ENCODE measurements at places on chromosomes 1 and 21. TPM values are rescaled to one million over a fixed set of nuclear protein-coding genes. Genes with fewer than 3 reads are reported as not detected.

DNA sequence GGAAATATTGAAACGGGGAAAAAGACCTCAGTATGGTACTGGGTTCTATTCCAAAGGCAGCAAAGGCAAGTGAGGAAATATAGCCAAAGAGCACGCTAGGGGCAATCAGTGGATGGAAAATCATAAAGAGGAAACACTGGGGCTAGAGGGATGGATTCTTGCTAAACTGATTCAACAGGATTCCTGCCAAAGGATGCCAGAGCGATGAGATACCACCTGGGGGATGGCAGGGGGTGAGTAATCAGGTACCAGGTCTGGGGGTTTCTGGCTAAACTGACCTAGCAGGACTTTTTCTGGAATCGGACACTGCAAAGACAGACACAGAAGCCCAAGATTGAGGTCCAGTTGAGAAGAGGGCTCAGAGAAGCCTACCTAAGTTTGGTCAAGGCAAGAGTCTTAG is 6.7 kb downstream of the CHI3L2 start:
- no peak overlapping the region for H3K27ac ChIP-seq
- H3K27me3 ChIP-seq, result no peaks in the 10 kb centered on the region
- H3K4me3 ChIP-seq, result no peak overlapping the region
- no peaks in the 10 kb centered on the region for H3K36me3 ChIP-seq
- no peak for DNase-seq

CFAP45 gene
- total RNA-seq, result 0.63 TPM

DNA sequence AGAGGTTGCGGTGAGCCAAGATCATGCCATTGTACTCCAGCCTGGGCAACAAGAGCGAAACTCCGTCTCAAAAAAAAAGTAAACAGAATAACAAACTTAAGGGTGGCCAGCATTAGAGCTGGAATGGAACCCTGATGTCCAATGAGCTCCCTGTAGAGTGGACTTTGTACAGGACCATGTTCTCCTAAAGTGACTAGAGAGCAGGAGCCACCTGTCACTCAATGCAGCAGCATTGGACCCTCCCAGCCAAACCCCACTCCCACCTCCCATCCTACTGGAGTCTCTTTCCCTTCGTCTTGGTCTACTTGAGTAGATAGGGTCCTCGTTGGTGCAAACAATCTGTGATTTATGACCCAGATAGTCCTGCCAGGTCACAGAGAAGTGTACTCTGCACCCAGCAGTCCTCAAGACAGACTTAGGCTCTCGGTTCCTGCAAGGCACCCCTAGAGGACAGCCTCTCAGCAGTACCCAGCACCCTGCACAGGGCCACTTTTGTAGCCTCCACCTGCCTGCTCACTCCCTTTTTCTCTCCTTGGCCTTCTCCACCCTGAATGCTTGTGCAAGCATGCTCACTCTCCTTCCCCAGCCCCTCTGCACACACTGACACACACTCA is 69.2 kb upstream of the ZNF281 start:
- H3K27ac ChIP-seq, result no peak overlapping the region
- no peak for DNase-seq
- H3K36me3 ChIP-seq, result no peaks in the 10 kb centered on the region
- peaks cover 10% of the 10 kb centered on the region for H3K4me1 ChIP-seq
- H3K4me3 ChIP-seq, result no peak overlapping the region

GRCh38 chr1:208241512-208241911 is 2.7 kb downstream of the PLXNA2 start:
- H3K4me3 ChIP-seq, result peak overlapping the region; percentile 79
- no peaks in the 10 kb centered on the region for H3K27me3 ChIP-seq
- H3K4me1 ChIP-seq, result no peaks in the 10 kb centered on the region

RIPPLY3 gene
- not detected for total RNA-seq
